HTR-8/SVneo (cell line): ENCODE measurements at places on chromosomes 13 and 19.
A peak's percentile ranks its signal among the peaks of the same experiment; 100 is the strongest.

DNA sequence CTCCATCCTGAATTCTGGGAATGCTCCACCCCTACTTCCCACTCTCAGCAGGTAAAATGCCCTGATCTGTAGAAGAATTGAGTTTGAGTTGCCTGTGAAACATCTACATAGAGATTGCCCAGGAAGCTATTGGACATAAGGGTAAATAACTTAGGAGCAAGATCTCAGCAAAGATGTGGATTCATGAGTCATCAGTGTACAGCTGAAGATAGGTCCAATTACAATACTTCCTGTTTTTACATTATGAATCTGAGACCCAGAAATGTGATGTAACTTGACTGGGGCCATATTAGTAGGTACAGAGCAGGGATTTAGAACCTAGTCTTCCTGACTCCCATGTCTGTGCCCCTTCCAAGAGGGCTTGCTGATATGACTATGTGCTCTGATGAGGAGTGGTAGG lies 79.4 kb upstream of the FNDC3A start:
- DNase-seq: peak; percentile 18

GRCh38 chr13:95480131-95480545 lies 72.4 kb upstream of the CLDN10 start:
- no peak for DNase-seq

- DNase-seq: no peak
Observed at GRCh38 chr19:3672575-3672948, 27.7 kb downstream of the PIP5K1C start.

GRCh38 chr13:111281751-111282311 lies 38.6 kb upstream of the TEX29 start:
- DNase-seq: no peak

DNA sequence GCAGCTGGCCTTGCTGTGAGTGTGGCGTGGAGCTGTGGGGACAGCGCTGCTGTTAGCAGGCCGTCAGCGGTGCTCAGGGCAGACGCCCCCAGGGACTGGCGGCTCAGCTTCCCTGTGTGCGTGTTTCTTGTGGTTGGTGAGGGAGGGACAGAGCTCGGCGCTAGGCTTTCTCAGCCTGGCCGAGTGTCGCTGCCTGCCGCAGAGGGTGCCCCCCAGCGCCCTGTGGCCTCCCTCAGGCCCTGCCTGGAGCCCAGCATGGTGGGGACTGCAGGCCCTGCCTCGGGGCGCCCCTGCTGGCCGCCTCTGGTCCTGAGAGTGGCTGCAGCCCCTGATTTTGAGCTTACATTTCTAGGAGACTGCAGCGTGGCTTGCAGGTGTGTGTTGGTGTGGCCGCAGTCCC lies 35.5 kb downstream of the DOT1L start:
- no peak for DNase-seq

DNA sequence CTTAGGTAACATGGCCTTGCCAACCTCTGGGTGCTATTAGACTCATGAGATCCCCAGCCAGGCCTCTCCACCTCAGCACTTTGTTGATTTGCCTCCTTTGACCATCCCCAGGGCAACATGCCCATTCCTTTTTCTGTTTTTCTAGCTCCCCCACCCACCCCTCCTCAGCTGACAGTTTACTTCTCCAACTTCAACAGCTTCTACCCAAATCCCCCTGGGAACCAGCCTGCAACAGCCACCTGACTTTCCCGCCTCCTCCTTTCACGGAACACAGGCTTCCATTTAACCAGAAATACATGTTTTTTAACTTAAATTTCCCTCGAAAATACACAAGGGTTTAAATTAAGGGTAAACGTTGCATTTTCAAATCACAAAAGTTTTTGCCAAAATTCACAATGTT lies 117.3 kb downstream of the DLEU7 start:
- DNase-seq: no peak

DNA sequence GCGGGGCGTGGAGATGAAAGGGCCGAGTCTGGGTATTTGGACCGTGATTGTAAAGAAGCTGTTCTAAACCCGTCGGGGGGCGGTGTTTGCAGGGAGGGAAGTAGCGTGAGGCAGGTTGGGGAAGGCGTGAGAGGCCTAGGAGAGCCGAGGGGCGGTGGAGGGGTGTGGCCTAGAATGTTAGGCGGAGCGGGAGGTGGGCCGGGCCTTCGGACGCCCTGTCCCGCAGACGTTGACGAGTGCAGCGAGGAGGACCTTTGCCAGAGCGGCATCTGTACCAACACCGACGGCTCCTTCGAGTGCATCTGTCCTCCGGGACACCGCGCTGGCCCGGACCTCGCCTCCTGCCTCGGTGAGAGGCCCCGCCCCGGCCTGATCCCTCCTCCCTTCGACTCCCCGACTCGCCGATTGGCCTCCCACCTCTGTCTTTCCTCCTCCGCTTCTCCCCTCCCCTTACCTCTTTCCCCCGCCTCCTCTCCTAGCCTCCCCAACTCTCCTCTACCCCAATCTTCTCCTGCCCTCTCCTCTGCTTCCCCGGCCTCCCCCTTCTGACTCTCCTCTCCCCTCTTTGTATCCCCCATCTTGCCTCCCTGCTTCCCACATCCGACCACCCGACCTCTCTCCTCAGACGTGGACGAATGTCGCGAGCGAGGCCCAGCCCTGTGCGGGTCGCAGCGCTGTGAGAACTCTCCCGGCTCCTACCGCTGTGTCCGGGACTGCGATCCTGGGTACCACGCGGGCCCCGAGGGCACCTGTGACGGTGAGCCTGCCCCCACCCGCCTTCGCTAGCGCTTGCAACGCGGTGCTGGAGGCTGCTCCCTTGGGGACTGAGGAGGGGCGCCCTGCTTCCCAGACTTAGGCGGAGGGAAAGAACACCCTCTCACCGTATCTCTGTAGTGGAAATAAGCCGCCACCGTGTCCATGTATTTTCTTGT lies 12.8 kb downstream of the LTBP4 start:
- no peak for DNase-seq

GRCh38 chr13:70424928-70425327 lies 316.7 kb upstream of the KLHL1 start:
- no peak for DNase-seq

DNA sequence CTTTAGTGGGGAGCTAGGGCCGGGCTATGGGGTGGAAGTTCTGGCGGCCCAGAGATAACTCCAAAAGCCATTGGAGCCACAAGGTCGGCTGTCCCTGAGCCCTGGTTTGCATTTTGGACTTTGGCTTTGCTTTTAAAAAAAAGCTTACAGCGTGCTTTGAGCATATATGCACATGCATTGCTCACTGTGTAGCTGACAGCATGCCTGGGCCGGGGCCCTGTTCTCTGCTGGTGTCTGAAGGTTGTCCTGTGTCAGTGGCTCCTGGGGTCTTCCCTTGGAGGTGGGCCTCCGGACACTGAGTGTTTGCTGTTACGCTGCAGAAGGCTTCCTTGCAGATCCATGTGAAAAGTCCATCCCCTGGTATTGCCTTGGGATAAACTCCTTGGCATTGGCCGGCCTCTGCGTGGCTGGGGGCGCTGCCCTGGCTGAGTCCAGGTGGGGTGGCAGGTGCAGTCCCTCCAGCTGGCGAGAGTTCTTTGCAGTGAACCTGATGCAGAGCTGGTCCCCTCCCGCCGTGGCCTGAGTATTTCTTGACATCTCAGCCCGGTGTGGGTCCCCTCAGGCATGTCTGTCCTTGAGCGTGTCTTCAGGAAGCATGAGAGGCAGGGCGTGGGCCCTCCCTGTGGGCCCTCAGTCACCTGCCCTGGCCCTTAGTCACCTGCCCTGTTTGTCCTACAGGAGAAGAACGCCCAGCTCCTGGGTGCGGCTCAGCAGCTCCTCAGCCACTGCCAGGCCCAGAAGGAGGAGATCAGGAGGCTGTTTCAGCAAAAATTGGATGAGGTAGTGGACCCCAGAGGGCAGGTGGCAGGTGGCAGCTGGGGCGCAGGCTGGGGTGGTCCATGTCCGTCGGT lies 23.0 kb downstream of the PLEKHJ1 start:
- DNase-seq: no peak

DNA sequence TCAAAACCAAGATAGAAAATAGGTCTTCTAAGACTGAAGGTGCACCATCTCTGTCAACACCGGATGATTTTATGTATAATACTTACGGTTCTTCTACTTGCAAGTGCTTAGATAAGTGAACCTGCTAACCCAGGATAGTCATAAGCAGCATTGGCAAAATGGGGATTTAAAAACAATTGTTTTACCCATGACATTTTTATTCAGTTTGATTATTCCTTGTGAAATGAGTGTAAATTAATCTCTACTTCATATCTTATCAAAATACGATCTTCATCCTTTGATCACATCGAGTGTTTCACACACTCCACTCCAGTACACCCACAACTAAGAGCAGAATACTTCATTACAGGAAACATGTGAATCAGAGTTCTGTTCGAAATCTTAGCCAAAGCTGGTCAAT lies 23.0 kb upstream of the MTRF1 start:
- DNase-seq: no peak

- DNase-seq: peak; percentile 77
Observed at GRCh38 chr19:39397360-39398296, 6.5 kb downstream of the MED29 start.

- DNase-seq: no peak
Observed at GRCh38 chr13:101706651-101707050, 254.2 kb downstream of the ITGBL1 start.

DNA sequence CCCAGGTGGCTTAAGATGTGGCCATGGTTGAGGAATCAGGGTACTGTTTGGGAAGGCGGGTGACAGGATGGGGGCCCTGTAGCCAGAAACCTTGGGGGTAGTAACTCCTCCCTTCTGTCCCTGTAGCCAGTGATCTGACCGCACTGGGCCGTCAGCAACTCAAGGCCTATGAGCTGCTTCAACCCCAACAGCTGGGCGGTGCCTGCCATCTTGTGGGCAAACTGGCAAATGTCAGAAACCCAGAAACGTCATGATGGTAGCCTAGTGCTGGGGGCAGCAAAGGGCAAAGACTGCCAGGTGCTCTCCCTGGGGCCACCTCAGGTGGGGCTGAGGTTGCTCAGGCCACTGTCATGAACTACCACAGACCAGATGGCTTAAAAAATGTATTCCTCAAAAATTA lies 3.5 kb downstream of the COPE start:
- peak; percentile 65 for DNase-seq

DNA sequence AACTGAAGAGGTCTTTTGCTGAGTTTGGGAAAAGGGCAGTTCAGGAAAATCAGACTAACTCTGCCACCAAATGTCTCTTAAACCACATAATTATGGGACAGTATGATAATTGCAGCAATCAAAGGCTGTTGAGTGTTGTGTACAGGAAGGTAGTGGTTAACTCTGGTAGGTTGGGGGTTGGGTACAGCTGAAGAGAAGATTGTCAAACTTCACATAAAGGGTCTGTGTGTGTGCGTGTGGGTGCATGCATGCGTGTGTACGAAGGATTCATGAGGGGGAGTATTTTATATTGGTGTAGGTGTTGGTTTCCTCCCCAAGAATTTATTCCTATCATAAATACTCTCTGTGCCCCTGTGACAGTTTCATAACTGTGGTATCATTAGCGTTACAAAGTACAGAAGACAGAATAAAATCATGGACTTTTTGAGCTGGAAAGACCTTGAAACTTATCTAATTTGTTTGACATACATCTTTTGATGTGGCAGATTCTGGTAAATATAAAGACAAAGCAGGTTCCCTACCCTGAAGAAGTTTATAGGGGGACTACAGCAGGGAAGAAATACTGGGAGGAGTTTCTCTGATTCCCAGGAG lies 94.1 kb downstream of the PCCA start:
- DNase-seq: no peak

- DNase-seq: no peak
Observed at GRCh38 chr19:16272945-16273344, 51.7 kb upstream of the KLF2 start.

DNA sequence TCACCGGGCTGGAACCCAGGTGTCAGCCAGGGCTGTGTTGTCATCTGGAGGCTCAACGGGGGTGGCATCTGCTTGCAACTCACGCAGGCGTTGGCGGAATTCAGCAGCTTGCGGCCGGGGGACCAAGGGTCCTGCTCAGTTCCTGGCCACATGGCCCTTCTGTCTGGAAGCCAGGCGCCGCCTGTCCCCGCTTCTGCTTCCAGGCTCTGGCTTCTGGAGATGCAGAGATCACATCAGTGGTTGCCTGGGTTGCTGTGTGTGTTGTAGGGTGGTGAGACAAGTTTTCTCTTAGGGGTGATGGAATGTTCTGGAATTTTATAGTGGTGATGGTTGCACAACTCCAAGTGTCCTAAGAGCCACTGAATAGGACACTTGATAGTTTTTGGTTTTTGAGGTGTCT lies 5.0 kb downstream of the ADAT3 start:
- DNase-seq: no peak

- no peak for DNase-seq
Observed at GRCh38 chr19:18432275-18433014, 5.5 kb downstream of the ISYNA1 start.

DNA sequence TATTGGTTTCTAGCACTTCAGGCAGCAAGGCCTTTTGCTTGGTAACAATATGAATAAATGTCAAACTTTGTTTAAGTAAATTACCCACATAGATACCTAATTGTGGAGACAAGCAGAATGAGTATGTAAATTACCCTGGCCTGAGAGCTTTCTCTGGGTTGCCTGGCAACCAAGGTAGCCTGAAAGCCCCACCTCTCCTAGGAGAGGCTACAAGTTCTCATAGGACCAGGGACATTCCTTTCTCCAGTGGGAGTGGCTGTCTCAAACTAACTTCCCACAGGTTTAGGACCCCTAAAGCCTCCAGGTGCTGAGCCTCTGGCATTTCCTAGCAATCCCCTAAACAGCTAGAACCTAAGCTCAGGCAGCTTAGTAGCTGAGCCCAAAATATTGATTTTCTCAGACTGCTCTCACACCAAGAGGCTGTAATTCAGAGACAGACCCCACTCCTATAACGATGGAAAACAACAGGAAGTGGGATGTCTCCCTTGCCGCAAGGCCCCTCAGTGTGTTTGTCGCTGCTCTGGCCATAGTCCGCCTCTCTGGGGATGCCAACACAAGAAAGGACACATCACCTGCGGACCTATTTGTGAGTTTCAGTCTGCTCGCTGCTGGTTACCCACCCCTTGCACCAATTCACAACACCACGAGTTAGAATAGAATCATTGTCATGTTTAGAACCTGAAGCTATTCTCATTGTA lies 207.3 kb downstream of the DLEU7 start:
- no peak for DNase-seq

DNA sequence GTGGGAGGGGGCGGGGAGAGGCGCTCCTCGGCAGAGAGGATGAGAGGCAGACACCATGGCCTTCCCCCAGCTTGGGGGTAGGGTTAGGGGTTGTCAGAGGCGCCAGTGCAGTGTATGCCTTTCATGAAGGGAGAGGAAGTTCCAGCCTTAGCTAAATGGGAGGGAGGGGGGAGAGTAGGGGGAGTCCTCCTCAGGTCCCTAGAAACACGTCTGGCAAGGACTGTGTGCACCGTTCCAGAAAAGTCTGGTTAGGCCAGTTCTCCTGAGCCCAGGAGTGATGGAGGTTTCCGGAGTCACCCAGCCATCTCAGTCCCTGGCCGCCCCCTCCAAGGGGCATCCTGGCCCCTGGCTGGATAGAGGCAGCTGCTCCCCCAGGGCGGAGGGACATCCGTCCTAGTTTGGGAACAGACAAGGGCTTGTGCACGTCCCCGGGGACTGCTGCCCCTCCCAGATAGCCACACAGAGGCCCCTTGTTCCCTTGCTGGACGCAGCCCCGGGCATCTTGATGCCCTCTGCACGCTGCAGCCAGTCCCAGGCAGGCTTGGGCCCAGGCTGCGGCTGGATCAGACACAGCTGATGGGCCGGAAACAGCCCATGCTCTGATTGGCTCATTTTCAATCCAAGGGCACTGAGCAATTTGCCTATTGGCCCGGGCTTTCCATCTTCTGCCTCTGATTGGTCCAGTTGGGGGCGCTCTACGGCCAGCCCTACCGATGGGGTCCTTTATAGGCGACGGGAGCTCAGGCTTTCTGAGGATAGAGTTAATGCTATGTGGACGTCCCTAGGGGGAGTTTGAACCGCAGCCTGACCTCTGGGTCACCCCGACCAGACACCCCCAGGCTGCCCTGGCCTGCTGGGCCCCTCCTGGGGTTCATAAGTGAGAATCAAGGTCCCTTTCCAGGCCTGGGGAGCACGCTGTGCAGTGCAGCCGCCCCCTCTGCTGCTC lies 3.8 kb downstream of the S1PR2 start:
- DNase-seq: no peak
